ENCODE measurements at places on chromosomes 16 and 17.

- DNase-seq: no peak
Measured at GRCh38 chr17:81340607-81341515, 45.8 kb upstream of the SLC38A10 start.

DNA sequence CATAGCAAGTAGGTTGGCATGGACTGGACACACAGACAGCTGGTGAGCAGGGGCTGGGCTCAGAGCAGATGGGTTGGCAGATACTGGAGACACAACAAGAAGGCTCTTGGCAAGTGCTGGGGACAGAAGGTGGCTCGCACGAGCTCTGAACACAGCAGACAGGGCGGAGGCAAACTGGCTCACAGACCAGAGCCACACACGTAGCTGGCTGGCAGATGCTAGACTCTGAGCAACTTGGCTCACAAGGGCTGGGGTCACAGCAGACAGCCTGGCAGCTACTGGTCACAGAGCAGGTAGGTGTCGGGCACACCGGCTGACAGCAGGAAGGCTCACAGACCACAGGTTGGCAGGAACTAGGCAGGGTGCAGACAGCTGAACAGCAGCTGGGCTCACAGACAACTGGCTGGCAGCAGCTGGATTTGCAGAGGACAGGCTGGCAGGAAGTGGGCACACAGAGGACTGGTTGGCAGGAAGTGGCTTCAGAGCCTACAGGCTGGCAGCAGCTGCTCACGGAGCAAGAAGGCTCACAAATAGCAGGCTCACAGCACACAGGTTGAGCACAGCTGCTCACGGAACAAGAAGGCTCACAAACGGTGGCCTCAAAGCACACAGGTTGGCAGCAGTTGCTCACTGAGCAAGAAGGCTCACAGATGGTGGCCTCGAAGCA, 725 bp downstream of the KRTAP16-1 start:
- DNase-seq: no peak

GRCh38 chr17:57260325-57261083, 4.2 kb downstream of the MSI2 start:
- no peak for DNase-seq

GRCh38 chr17:49071106-49071505, 61.5 kb upstream of the B4GALNT2 start:
- no peak for DNase-seq

GRCh38 chr17:38922538-38923297, 2.7 kb upstream of the LASP1NB start:
- DNase-seq: peak; percentile 44

DNA sequence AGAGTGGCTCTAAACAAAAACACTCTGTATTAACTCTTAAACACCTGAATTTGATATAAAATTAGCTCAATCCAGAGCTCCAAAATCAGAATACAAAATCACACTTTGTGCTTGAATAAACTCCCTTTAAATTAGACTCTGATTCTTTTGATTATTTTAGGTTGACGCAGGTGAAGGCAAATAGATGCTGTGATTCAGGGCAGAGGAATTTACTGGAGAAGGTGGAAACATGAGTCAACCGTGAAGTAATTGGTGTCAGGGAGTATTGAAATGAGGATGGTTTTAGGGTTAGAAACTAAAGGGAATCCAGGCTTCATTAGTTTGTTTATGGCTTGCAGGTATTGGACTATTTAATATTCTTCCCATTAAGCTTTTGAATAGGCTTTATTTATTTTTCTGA, 37.1 kb upstream of the TEKT1 start:
- no peak for DNase-seq

GRCh38 chr16:84103678-84104077, 13.1 kb downstream of the MBTPS1 start:
- DNase-seq: no peak

DNA sequence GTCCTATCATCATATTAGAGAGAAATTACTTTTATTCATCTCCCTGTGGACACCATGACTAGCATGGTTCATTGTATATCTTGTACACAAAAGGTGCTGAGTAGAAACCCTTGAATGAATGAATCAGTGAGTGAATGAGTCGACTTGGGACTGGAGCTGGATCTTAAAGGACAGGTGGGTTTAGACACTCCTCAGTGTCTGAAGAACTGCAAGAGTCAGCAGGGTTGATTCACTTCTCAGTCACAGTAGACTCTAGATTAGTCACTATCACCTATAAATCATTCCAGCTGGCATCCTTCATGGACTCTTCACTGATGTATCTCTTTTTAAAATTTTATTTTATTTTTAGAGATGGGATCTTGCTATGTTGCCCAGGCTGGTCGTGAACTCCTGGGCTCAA, 30.1 kb upstream of the PMFBP1 start:
- no peak for DNase-seq

DNA sequence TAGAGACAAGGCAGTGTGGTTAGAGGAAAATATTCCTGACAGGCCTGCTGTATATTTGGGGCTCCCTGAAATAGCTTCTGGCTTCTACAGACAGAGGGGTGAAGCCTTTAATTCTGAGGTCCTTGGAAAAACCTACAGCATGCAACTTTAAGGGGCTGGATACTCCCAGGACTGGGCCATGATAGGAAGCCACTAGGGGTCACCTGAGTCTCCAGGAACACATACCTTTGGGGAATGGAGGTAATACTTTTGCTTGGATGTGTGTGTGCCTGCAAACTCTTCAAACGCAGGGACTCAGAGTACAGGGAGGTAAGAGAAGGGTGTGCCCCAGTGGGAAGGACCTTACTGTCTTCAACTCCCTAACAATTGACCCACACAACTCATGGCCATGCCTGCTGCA, 4.1 kb downstream of the ASIC2 start:
- no peak for DNase-seq

GRCh38 chr17:43683928-43684653, 22.4 kb upstream of the MEOX1 start:
- DNase-seq: no peak

GRCh38 chr17:81557276-81558114, 5.3 kb upstream of the FAAP100 start:
- DNase-seq: no peak

DNA sequence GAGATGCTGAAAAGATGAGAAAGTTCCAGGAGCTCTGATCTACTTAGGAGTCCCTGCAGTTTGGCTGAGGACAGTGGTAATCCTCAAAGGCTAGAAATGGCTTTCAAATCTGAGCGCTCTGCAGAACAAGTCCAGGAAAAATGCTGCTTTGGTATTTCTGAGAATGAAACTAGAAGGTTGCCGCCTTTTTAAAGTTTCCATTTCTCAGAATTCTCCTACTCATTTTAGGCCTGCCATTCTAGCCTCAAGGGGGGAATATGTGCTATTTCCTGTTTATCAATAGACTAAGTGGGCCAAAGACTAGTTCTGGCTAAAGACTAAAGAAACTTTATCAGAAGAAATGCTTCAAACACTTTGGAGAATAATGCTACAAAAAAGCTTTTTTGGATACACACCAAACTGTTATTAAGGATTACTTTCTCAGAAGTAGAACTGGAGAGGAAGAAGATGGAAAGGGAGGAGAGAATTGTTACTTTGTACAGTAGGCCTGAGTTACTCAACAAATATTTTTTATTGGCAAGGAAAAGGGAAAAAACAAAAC, at the start of gene SLFN12L:
Gene SLFN12L (minus strand): TSS at position 78 of the 541 bp plus-strand sequence. CDS start 15,314 bp downstream, outside the sequence.
- no peak for DNase-seq

- no peak for DNase-seq
Measured at GRCh38 chr17:15742921-15743320, 10.8 kb downstream of the TBC1D26 start.

GRCh38 chr16:2686912-2687507, 4.7 kb downstream of the KCTD5 start:
- DNase-seq: no peak

GRCh38 chr17:32621612-32622312, 135.0 kb downstream of the CDK5R1 start:
- no peak for DNase-seq

- no peak for DNase-seq
Measured at GRCh38 chr16:66144641-66145040, 221.8 kb upstream of the CDH5 start.

DNA sequence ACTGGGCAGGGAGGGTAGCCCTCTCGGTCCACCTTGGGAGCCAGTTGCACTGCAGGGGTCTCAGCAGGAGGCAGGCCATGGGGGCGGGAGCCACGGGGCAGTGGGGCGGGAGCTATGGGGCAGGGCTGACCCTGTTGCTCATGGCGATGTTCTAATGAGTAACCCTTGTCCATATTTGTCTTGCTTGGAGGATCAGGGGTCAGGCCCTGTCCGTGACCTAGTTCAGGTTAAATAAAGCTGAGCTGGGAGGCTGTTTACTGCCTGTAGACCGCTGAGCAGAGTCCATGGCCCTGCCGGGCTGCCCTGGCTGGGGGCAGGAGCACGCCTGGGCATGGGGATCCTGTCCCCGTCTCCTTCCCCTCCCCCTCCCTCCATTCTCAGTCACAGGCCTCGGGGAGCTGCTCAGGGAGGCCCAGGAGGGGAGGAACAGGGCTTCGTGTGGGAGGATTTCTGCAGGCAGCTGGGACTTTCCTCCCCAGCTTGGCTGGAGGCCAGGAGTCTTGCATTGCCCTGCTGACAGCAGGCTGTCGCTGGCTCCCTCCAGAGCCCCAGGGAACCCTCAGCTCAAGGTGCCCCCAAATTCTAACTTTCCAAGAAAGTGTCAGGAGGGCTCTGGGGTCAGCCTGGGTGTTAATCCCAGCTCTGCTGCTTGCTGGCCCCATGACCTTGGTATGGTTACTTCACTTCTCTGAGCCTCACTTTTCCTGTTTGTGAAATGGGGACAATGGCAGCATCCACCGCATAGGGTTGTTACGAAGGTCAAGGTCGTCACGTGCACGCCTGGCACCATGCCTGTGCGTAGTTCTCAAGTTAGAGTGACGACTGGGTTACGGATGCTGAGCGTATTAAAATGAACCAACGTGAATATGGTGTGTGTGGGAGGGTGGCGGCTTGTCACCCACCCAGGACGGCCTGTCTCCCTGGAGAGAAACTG, 6.1 kb upstream of the SERPINF2 start:
- DNase-seq: peak; percentile 64

DNA sequence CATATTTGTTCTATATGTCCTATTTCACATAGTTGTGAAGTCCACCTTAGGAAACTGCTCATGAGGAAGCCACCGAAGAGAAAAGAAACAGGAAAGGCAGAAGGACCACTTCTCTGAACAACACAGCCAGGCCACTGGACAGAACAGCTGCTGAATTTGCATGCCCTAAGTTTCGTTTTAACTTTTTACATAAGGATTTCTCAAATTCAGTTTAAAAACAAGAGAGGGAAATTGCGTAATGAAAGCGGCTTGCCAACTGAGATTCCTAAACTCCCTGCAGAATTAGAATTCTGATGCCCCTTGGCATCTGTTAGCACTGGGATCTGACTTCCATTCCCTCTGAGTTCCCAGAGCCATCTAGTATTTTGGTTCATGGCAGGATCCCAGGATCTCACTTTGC, 5.0 kb upstream of the CCL8 start:
- peak; percentile 66 for DNase-seq

GRCh38 chr17:4856271-4856936, 23.3 kb downstream of the MINK1 start:
- DNase-seq: no peak

- DNase-seq: no peak
Measured at GRCh38 chr17:65402513-65403496, 158.6 kb downstream of the AXIN2 start.

DNA sequence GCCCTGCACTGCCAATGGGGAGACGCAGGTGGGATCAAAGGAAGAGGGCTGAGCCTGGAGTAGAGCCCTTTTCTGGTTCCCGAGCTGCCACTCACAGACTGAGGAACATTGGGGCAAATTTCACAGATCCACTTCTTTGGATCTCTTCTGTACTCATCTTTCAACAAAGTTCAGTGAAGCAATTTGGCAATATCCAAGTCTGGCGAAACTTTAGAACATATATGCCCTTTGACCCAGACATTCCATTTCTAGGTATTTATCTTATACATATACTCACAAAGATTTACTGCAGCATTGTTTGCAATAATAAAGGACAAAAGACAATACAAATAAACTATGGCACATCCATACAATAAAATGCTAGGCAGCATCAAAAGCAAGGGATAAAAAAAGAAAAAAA, 4.9 kb downstream of the ZDHHC1 start:
- no peak for DNase-seq

DNA sequence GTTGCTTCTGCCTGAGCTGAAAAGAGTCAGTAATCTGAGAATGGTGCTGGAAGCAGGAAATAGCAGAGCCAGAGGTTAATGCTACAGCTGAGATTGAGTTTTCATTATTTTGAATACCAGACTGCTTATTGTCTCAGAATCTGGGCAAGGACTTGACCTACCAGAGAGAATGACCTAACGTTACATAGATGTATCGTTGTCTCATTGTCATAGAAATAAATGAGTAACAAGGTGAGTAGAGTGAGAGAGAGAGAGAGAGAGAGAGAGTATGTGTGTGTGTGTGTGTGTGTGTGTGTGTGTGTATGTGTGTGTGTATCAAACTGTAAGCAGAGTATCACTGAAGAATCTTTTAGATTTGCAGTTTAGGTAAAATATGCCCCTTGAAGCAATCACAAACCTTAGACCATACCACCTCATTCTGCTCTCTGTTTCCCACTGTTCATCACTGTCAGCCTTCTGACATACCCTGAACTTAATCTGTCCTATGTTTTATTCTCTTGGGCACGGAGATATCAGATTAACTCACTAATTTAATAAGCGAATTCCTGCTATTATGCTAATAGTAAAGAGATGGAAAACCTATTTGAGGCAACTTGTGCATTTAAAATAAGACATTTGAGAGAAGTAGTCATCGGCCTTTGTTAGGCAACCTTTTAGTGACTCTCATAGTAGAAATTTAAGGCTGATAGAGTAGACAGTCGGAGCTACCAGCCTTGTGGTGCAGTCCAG, 87.8 kb downstream of the CYB561 start:
- DNase-seq: peak; percentile 87

DNA sequence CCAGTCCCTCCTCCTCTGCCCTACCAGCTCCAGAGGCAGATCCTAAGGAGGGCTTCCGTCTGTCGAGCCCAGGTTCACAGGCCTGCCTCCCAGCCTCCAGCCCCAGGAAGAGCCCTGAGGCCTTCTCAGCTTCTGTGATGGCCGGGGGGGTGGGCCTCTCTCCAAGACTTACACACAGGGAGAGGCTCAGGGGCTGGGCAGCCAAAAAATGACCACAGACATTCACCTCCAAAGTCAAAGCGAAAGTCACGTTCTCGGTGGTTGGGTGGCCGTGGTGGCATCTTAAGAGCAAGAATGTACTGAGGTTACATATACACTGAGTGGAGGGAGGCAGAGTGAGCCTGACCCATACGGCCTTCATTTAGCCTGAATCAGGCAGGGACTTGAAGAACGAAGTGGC, 119.1 kb downstream of the CCDC182 start:
- no peak for DNase-seq

DNA sequence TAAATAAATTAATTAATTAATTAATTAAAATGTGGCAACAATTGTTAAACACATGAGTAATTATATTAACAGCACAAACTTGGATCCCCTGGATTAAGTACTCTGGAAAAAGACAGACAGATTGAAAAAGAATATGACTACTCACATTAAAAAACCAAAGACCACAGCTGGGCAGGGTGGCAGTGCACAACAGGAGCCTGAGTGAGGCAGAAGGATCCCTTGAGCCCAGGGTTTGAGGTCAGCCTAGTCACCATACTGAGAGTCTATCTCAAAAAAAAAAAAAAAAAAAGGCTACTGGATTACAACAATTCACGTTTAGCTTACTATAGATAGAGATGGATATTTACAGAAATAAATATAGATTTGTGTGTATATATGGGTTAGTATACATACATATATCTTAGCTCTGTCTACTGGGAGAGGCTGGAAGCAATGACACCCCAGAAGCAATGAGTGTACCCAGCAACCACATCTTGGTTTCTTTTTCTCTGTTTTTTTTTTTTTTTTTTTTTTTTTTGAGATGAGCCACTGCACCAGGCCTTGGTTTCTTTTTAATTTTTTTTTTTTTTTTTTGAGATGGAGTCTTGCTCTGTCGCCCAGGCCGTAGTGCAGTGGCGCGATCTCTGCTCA, 10.6 kb upstream of the SUZ12 start:
- DNase-seq: no peak
